ENCODE measurements at places on chromosomes 16 and 17.

- no peak for DNase-seq
Measured at GRCh38 chr16:70614208-70614951, 32.0 kb upstream of the IL34 start.

- no peak for DNase-seq
Measured at GRCh38 chr17:55561973-55562495, 50.8 kb upstream of the SMIM36 start.

GRCh38 chr17:72135546-72136325 is 14.9 kb downstream of the SOX9 start:
- no peak for DNase-seq

DNA sequence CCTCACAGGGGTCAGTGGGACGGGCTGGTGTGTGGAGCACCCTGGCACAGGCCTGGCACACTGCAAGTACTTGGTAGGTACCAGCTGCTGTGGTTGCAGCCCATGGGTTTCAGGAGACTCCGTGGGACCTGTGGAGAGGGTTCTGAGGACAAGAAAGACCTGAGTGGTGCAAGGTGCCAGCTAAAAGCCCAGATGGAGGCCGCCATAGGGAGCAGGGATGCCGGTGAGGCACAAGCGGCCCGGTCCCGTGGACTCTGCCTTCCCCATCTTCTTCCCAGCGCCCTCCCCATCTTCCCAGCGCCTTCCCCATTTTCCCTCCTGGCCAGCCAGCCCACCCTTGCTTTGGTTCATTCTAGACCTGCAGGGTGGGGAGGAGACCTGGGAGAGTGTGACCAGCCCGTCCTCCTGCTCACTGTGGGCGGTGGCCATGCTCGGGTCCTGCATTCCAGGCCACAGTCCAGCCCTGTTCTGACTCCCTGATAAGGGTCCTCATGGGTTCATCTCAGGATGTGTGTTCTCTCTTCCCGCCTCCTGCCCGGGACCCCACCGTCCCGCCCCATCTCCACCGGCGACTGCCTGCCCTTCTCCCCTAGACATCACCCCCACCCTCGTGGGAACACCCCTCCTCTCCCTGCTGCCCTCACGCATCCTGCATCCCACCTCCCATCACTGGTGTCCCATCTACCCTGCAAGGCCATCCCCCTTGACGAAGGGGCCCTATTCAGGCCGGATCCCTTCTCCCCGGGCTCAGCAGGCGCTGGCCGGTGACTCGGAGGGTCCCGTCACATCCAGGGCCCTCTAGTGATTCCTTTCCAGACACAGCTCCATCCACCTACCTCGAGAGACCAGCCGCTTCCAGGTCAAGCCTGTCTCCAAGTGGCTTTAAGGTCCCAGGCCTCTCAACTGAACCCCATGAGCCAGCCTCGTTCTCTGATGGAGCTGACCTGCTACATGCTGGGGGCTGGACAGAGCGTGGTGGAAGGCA is 3.4 kb downstream of the ZNF469 start:
- DNase-seq, result no peak

- DNase-seq, result peak; percentile 53
Measured at GRCh38 chr17:75130632-75131277, 787 bp downstream of the NT5C start.

- no peak for DNase-seq
Measured at GRCh38 chr16:87671221-87671620, 68.9 kb downstream of the JPH3 start.

DNA sequence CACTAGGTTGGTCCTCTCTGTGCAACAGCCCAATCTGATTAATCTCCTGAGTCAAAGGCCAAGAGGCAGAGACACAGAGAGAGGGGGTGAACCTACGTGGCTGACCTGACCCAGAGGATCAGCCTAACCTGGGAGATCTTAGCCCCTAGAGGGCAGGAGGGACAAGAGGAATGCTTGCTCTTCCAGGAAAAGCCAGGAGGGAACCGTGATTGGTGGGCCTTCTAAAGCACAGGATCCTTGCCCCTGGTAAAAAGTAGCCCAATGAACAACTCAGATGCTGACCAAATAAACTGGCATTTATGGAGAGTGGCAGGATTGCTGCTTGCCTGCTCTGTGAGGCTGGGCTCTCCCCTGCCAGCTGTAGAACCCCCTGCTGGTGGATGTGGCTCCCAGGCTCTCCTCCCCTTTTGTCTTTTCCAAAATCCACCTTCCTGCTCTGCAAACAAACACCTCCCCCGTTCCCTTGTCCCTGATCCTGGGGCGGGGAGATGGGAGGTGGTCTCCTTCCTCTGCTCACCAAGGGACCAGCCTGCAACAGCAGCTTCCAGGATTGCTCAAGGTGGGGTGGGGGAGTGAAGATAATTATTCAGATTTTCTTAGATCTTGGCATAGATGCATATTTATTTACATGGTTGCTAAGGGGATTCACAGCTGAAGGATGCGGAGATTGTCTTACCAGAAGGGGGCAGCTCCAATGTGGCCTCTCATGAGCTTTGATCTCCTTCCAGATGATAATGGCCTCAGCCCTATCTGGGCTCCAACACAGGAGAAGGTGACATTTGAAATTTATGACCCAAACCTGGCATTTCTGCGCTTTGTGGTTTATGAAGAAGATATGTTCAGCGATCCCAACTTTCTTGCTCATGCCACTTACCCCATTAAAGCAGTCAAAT is 71.9 kb downstream of the SDR42E1 start:
- no peak for DNase-seq

GRCh38 chr16:89924297-89924924 is 1.3 kb downstream of the TUBB3 start:
- no peak for DNase-seq

DNA sequence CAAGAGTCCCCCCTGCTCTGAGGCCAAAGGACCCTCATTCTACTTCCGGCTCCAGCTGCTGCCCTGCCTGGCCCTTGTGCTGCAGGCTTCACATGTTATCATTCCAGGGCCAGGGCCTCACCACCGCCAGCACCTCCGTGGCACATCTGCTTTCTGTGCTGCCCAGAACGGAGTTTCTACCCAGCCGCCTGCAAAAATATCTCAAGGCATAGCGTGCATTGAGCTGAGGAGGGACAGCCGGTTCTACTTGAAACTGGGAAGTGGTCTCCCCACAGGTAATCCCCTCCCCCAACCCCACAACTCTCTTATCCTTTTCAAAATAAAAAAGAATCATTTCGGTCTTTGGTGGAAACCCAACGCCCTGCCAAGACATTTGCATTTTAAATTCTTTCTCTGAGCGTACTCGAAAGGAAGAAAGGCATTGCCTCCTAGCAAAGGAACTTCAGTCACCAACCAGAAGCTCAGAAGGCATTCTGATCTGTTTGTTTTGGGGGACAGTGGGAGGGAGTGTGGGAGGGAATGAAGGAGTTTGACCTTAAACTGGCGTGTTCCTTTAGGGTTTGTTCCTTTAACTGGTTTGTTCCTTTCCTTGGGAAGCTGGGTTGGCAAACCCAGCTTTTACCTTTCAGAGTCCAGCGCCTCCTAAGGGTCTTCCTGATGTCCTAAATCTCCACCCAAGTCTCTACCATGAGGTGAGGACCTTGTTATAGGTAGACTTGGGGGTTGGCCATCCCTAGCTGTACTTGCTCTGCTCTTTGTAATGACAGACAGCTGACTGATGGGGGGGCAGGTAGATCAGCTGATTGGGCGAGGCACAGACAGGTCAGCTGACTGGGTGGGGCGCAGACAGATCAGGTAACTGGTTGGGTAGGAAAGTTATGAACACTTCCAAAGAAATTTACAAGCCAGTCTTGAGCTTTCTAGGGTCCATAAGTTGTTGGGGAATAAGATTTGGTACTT is 33.4 kb upstream of the PIK3R6 start:
- no peak for DNase-seq

- DNase-seq, result no peak
Measured at GRCh38 chr16:68284847-68285246, 20.5 kb downstream of the SLC7A6 start.

DNA sequence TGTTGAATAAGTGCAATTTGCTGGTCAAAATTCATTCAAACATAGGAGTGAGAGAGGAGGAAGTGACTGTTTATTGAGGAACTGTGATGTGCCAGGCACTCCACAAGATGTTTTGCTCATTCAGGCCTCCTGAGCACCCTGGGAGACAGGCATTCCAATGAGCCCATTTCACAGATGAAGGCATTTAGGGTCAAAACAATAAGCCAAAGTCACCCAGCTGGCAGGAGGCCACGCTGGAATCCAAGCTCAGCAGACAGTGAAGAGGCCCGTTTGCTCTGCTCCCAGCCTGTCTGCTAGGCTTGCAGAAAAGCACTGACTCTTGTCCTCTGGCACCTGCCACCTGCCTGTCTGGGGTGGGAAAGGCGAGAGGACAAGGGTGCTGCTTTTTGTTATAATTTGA is 10.1 kb upstream of the SLC25A39 start:
- DNase-seq, result no peak

DNA sequence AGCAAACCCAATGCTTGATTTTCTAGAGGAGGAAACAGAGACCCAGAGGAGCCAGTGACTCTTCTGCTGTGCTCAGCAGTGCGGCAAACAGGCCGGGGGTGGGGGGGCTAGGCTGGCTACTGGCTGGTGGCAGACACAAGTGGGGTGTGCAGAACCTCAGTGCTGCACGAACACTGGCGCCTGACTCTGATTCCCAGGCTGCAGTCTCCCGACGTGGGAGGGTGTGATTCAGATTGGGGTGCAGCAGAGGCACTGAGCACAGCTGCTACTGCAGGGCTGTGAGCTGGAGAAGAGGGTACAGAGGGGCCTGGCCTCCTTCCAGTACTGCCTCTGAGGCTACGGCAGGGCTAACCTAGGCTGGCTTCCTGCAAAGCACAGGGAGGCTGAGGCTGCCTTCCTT is 8.1 kb downstream of the RPL19 start:
- no peak for DNase-seq

- DNase-seq, result no peak
Measured at GRCh38 chr17:7309628-7310027, 2.2 kb downstream of the EIF5A start.

DNA sequence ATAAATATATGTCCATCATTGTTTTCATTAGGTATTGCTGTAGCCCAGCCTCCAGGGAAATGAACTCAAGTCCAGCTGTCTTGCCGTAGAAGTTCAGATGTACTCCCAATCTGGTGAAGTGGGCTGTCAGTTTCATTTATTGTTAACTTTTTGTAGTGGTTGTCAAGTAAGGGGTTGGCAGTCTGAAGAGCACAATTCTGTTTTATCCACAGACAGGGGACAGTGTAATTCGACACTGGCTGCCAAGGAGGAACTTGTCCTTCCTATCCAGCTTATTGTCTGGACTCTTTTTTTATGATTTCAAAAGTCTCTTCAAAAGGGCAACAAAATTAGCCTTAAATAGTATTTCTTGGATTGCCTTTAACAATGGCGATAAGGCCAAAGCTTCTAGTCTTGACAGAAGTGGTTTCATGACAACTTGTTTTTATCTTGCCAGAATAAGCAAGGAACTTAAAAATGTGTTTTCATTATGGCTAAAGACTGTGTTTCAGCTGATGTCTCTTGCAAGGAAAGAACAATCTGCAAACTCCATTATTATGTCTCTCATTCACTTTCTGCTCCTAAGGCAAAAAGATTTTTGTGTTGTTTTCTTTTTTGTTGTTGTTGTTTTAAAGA is 73.9 kb upstream of the TANC2 start:
- no peak for DNase-seq

GRCh38 chr16:83143788-83144187 is 517.0 kb downstream of the CDH13 start:
- DNase-seq, result no peak

DNA sequence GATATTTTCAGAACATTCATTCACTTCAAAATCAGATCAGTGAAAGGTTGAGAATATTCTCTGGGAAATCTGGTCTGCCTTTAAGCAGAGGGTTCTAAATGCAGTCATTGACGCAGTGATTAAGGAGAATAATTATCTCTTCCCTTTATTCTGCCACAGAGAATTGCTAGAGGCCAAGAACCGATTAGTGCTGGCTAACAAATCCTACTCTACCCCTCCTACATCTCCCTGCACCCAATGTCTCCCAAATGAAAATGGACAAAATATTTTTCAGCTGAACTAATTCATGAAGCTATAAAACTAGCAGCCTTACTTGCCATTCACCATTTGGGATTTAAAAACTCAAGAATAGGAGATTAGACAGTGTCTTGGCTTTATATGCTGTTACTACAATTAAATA is 185.5 kb upstream of the SOX9 start:
- DNase-seq, result no peak

GRCh38 chr17:75909812-75910274 is 5.2 kb upstream of the MRPL38 start:
- DNase-seq, result no peak

- DNase-seq, result no peak
Measured at GRCh38 chr17:82937411-82938371, 97.9 kb upstream of the ZNF750 start.

GRCh38 chr17:73474370-73474988 is 162.7 kb upstream of the CDC42EP4 start:
- peak; percentile 2 for DNase-seq

DNA sequence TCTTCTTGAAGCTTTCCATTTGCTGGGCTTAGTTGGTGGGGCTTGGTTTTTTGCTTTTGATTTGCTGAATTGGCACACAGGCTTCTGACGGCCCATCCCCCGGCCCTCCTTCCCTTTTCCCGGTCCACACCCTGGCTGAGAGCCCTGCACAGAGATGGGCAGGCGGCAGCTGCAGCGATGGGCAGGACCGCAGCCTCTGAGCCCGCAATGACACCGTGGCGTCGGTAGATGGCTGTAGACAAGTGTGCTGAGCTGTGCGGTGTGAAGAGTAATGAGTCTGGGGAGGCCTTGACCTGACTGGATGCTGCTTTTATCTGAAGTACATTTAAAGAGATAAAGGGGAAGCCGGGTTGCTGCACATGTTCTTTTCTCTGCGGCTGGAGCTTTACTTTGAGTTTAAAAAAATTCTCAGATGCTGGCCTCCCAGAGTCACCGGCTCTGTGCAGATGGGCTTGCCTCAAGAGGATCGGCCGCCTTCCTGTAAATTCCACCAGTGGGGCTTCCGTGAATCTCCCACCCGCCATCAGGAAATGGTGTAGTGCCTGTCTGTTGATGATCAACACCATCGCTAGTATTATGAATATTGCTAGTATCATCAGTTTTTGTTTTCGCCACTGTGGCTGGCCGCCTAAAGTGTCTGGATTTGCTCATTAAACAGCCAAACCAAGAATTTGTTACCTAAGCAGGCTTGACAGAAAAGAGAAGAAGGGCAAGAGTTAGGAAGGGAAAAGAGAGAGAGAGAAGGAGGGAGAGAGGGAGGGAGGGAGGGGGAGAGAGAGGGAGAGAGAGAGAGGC is 245.6 kb upstream of the RBFOX1 start:
- DNase-seq, result no peak

DNA sequence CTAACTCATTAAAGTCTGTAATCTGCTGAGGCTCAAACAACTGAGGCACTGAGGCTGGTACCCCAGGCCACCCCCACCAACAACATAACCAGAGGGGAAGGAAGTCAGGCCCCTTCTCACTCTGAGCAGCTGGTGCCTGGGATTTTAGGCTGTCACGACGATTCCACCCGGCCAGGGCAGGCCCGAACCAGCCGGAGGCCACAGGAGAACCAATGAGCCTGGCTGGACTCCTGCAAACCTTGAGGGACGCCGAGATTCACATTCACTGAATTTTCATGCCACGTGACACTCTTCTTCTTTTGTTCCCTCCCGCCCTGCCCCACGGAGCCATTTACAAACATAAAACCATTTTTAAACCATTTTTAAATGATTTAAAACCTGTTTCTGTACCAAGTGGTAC is 48.1 kb downstream of the RPH3AL start:
- no peak for DNase-seq

GRCh38 chr17:58191241-58191896 is 1.2 kb upstream of the EPX start:
- no peak for DNase-seq
